ENCODE measurements at places on chromosomes 4 and X. TPM values are rescaled to one million over a fixed set of nuclear protein-coding genes. Genes with fewer than 3 reads are reported as not detected.
A peak's percentile ranks its signal among the peaks of the same experiment; 100 is the strongest.

Gene ENOX2
- 16.8 TPM for total RNA-seq

Gene BTC
- not detected for total RNA-seq

GRCh38 chrX:79082899-79083298 is 61.6 kb upstream of the GPR174 start:
- DNase-seq, result no peak

DNA sequence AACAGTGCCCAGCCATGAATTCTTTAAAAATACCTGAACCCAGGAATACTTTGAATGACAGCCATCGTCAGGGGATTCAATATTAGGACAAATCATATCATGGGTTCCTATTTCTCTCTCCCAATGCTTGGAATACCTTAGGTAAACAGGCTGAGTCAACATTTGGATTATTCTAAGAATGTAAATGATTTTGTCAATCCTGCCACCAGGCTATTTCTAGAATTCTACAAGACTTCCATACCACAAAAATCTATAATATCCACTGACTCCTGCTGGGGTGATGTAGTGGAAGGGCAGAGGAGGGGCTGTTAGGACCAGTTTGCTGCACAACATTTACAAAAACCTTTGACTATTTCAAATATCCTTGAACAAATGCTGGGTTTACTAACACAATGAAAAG is 65.2 kb downstream of the IGFBP7 start:
- no peak for DNase-seq

DNA sequence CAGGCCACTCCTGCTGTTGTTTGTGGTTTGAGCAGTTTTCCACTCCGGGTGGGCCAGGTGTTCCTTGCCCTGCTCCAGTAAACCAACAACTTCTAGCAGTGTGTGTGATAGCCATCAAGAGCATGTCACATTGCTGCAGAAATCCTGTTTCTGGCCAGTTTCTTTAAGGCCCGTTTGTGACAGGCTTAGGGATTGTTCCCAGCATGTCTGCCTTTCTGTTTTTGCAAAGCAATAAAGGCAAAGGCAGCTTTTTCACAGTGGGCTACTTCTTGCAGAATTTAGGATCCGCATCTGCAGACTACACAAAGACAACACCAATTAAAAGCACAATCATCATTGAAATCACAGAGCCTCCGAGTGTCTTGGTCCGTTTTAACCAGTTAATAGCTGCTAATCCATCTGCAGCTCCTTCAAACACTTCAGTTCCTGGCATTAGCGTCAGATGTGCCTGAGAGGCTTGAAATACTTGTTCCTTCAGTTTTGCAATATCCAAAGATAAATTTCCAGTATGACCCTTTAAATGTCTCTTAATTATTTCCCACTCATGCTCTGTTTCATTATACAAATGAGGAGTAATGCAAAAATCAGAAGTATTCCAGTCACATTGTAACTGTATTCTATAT is 65.1 kb downstream of the ADAM29 start:
- DNase-seq, result no peak

DNA sequence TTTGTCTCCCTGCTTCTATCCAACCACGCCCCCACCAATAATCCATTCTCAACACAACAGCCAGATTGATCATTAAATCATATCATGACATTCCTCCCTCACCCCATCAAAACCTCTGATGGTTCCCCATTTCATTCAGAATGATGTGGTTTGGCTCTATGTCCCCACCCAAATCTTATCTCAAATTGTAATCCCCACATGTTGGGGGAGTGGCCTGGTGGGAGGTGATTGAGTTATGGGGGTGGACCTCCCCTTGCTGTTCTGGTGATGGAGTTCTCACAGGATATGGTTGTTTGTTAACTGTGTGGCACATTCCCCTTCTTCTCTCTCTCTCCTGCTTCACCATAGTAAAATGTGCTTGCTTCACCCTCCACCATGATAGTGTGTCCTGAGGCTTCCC is 23.3 kb downstream of the TRMT2B start:
- DNase-seq, result no peak

DNA sequence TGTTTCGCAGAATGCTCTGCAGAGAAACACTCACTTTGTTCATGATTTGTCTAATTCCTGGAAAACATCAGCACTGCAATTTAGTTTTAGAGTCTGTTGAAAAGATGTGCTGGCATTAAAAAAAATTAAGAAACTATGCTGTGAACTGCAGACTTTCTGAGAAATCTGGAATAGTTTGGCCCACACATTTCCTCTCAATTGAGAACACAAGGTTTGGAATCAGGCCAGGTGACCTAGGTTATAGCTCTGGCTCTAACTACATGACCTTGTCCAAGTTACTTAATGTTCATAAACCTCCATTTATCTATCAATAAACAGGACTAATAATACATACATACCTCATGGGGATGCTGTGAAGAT is 61.4 kb upstream of the ENPEP start:
- no peak for DNase-seq

Gene CSAG2
- total RNA-seq, result not detected

GRCh38 chrX:3129256-3129655 is 88.0 kb downstream of the ARSF start:
- DNase-seq, result no peak

GRCh38 chr4:114311787-114312186 is 286.8 kb upstream of the UGT8 start:
- no peak for DNase-seq

DNA sequence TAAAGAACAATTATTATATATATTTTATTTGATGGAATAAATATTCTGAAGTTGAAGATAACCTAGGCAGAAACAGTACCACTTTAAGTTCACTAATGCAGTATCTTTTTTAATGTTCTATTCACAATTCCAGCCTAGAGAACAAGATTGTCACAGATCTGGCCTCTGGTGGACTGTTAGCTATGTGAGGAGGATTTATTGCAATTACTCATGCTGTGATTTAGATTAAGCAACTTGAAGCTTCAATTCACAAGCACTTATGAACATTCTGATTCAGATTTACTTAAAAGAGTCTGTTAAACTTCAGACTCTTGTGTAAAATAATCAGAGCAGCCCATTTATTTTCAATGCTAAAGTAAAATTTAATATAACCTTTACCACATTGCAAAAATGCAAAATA is 1489.8 kb downstream of the STIM2 start:
- DNase-seq, result no peak

GRCh38 chr4:139915037-139915436 is 238.9 kb downstream of the MAML3 start:
- no peak for DNase-seq

Gene SLC16A2
- 8.3 TPM for total RNA-seq

DNA sequence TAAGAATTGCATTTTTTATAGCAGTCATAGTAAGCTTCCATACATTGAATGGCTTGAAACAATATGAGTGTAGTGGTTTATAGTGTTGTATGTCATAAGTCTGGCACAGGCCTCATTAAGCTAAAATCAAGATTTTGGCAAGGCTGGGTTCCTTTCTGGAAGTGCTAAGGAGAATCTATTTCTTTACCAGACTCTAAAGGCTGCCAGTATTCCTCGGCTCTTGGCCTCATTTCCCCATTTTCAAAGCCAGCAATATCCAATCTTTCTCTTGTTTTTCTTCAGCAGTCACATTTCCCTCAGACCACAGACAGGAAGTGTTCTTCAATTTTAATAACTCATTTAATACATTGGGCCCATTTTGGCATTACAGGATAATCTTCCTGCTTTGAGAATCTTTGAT is 1155.5 kb upstream of the PABPC4L start:
- no peak for DNase-seq

DNA sequence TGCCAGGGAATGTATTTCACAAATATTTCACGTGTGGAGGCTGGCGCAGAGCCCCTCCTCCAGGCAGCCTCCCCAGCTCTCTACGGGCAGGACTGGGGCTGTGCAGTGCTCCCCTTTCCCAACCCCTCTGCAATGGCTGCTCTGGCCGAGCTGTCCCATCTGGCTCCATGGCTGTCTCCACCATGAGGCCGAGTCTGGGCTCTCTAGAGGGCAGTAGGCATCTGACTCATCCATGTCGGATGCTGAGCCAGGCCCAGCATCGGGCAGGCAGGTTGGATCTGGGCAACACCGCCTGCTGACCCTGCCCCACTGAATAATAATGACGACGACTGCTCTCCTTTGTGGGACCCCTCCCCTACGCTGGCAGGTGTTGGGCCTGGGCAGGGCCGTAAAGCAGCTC is 11.0 kb upstream of the SH3TC1 start:
- DNase-seq, result no peak

GRCh38 chr4:47838445-47838844 is 578 bp upstream of the CORIN start:
- DNase-seq, result no peak

- no peak for DNase-seq
Measured at GRCh38 chrX:319579-320125, 1.1 kb upstream of the GTPBP6 start.

DNA sequence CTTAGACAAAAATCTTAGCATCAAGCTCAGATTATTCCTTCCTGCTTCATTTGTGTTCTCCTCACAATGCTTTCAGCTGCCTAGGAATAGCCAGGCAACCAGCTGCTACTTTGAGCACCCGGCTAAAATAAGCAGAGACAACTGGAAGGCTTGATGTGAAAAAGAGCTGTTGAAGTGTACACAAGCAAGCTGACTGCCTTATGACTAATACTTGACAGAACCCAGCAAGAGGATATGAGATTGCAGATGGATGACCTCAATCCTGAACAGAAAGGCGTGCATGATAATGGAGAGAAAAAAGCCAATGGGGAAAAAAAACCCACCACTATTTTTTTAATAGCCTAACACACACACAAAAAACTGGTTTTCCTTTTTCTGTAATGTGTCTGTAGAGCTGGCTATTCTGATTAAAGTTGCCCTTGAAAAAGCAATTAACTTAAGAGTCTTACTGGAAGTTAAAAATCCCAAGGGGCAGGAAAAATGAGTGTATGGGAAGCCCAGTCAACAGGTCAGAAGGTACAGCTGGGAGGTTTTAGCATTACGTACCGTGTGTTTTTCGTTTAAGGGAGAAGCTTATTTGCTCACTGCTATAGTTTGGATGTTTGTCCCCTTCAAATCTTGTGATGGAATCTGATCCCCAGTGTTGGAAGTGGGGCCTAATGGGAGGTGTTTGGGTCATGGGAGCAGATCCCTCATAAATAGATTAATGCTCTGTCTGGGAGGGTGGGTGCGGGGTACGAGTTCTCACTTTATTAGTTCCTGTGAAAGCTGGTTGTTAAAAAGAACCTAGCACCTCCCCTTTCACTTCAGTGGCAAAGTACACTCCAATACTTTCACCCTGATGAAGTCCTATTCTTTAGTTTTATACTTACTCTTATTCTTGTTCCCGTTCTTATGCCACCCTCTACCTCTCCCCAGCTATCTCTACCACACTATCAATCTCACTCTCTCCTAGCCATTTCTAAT is 37.1 kb upstream of the HERC6 start:
- peak; percentile 61 for DNase-seq

Gene TBC1D9
- 18.8 TPM for total RNA-seq

GRCh38 chrX:108246304-108246954 is 154.9 kb downstream of the ATG4A start:
- DNase-seq, result no peak

Gene NPY1R
- 4.4 TPM for total RNA-seq

All from right atrium auricular region (tissue), 2 donors.